ENCODE measurements at places on chromosomes 3 and 15.

GRCh38 chr3:149613988-149614387 lies 43.8 kb downstream of the WWTR1 start:
- DNase-seq = no peak

GRCh38 chr3:153614563-153614962 lies 452.5 kb downstream of the RAP2B start:
- DNase-seq = no peak

DNA sequence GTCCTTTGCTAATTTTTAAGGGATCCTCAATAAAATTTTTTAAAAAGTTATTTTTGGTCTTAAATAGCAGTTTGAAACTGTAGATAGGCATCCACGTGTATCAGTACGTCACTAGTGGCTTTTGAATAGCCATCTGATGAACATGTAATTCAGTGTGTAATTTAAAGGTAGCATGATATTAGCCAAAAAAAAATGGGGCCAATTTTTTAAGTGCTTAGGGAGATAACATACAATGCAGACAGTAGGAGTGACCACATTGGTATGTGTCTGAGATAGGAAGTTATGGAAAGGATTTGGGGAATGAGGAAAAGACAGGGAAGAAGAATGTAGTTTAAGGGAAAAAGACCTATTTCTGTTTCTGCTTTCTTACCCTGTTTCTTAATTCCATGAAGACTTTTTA lies 2.5 kb downstream of the AP4E1 start:
- no peak for DNase-seq

GRCh38 chr15:100033140-100033857 lies 300.1 kb upstream of the LYSMD4 start:
- no peak for DNase-seq

GRCh38 chr3:176490357-176490756 lies 706.9 kb downstream of the TBL1XR1 start:
- no peak for DNase-seq

DNA sequence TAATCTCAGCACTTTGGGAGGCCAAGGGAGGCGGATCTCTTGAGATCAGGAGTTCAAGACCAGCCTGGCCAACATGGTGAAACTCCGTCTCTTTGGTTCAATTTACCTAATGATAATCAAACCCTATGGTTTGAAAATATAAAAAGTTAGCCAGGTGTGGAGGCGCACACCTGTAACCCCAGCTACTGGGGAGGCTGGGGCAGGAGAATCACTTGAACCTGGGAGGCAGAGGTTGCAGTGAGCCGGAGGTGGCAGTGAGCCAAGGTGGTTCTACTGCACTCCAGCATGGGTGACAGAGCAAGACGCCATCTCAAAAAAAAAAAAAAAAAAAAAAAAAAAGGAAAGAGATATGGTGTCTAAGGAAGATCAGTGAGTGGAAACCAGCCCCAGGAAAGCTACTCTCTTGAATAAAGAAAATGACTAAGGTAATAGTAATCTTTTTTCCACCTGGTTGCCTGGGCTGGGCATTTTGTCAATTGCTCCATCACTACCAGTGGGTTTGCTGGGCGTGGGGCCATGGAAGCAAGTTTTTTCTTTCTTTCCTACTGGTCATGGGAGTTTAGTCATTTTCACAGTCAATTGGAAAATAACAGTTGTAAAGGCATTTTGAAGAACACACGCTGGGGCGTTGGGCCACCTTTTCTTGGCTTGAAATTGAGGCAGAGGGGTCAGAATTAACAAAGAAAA lies 387.6 kb upstream of the RGMA start:
- DNase-seq = no peak

DNA sequence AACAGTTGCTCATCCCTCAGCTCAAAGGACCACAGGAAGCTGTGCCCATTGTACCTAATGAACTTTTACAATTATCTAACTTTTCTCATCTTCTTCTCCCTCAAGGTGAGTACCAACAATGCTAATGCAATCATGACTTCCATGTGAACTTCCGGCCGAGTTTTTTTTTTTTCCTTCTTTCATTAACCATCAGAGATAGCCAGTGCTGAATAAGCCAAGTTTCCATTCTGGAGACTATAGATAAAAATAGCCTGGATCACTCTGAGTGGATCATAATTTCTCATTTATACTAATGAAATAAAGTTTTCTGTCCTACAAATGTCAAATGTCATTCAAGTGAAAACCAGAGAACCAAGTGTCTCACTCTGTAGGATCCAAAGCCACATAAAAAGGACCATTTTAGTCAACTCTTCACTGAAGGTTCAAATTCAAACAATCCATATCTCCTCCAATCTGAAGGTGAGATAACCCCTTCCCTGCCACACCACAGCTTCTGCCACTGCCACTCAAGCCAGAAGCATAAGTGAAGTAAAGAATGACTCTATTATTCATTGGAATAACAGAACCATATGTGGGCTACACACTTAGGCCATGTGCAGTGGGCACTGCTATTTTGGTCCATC lies 5.5 kb downstream of the SUMF1 start:
- DNase-seq = no peak

- DNase-seq = no peak
Measured at GRCh38 chr3:158097081-158097592, 9.1 kb downstream of the SHOX2 start.

DNA sequence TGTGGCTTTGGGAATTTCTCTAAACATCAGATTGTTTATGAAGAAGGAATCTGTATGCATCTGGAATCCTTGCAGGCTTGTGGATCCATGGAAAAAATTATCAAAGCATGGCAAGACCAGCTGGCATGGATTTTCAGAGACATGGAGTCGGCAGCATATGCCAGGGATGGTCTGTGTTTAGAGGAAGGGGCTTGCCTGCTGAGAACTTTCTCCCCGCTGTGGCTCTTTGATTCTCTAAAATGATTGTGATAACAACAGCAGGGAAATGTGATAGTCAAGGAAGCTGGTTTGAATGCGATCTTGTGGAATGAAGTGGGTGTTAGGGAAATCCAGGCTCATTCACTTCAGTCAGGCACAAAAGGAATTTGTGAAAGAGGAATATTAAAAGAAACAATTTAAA lies 245.7 kb upstream of the THRB start:
- no peak for DNase-seq

GRCh38 chr15:62588938-62589670 lies 424.0 kb upstream of the C2CD4B start:
- no peak for DNase-seq

DNA sequence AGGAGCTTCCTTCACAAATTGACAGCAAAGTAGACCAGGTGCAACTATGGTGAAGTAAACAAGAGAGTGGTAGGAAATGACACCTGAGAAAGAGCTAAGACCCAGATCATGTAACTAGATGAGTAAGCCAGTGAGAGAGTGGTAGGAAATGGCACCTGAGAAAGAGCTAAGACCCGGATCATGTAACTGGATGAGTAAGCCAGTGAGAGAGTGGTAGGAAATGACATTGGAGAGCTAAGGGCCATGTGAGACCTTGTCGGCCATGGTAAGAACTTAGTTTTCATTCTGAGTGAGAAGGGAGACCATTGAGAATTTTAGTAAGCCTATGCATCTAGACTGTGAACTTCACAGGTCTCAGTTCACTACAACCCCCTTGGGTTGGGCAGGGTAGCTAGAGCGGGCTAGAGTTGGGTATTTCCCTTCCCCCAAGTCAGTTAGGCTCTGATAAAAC lies 5.4 kb upstream of the SENP7 start:
- no peak for DNase-seq

- DNase-seq = no peak
Measured at GRCh38 chr3:177810162-177810623, 612.9 kb upstream of the TBL1XR1 start.

DNA sequence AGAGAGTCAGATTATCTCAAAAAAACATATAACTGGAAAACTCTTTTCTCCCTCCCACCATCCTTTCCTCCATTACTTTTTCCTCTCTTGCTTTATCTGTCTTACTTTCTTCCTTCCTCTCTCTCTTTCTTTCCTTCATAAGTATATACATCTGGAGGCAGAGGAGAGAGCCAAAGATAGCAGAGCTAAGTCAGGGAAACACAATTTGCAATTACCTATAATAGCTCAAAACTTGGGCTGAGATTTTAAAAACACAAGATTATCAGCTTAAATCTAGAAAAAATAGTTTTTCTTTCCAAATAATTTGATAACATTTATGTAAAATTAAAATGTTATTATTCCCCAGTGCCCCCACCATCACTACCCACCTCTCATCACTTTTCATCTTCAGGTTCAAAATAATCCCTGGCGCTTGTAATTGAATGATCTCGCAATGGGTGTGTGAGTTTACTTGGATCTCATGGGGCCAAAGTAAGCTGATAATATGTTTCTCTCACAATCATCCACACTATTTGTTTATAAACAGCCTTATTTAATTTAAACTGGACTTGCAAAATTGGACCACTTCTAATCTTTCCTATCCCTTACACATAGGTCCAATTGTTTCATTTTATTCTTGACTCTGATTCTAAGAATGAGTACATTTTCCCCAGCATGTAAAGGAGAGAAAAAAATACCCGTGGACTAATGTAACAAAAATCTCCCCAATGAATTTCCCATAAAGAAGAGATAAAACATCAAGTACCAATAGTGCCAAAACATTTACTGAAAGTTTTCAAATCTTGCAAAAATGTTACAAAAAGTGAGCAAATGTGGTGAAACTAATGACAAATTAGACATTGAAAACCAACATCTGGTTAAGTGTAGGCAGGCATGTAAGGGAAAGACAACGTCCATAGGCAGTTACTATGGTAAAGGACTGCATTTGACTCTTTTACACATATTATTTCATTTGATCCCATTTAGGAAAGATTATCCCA lies 236.9 kb downstream of the DTWD1 start:
- DNase-seq = no peak

- no peak for DNase-seq
Measured at GRCh38 chr15:80415358-80415670, 11.1 kb downstream of the ARNT2 start.

- peak; percentile 71 for DNase-seq
Measured at GRCh38 chr15:34084086-34084485, 17.6 kb downstream of the EMC7 start.

GRCh38 chr3:39222462-39222861 lies 30.1 kb upstream of the XIRP1 start:
- no peak for DNase-seq

DNA sequence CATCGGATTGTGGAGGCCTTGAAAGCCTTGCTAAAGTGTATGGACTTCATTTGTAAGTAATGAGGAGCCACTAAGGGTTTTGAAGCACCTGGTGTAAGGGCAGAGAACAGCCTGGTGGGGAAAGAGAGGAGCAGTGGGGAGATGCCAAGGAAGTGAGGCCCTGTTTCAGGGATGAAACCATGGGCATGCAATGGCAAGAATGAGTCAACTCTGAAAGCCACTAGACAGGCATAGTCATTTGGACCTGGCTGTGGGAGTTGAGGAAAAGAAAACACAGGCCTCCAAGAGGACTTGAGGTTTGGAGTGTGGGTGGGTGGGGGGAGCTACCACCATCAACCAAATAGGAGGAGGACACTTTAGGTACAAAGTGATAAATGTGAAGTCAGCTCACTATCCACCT lies 7.6 kb downstream of the XCR1 start:
- no peak for DNase-seq

DNA sequence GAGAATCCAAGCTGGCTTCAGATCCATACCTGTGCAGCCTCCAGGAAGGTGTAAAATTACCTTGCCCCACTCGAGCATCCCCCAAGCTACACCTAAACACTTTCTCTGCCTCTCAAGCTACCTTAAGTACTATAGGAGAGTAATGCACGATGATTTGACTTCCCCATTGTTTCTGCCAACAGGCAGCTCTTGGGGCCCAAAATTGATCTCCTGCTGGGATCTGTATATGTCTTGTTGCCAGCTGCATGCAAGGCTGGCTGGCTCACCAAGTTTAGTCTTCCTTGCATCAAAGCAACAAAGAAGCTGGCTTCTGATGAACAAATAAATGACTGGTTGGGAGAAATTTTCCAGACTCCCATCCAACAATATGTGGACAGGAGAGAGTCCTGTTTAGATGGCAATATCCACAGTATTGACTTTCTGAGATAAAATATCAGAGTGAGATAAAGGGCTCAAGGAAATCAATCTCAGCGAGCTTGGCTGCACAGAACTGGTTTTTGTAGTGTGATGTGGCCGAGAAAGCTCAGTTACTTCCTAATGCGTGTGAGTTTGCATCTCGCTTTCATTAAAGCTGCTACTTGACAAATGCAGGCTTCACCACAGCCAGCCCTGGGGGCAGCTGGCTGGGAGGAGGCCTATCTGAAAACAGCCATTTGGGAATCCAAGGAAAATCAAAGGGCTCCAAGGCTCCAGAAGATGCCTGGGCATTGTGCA lies 140.7 kb downstream of the MINAR1 start:
- no peak for DNase-seq

DNA sequence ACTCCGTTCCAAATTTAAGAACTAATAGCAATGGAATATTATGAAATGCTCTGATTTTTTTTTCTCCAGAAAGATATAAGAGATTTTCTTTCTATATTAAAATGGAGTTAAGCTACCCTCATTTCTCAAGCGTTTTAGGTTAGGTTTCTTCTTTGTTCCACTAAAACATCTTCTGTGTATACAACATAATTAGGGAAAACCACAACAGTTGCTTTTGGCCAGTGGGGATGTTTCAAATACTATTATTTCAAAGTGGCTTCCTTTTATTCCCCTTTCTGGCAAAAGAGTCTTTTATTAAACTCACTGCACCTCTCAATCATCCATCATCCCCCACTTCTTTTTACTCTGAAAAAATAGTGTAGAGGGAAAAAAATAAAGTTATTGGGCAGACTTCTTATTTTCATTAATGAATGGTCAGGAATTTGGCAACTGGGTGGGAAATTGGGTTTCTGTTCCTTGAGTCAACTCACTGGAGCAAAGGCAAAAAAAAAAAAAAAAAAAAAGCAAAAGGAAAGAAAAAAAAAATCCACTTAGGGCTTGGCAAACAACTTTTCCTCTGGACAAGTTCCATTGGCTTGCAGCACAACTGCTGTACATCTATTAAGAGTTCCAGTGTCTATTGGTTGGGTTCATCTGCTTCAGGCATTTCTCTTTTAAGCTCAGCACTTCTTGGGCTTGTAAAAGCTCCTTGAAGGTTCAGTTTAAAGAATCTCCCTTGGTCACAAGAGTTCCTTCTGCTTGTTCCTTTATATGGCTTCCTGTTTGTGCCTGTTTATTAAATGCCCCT lies 963.4 kb downstream of the ROBO1 start:
- DNase-seq = no peak

DNA sequence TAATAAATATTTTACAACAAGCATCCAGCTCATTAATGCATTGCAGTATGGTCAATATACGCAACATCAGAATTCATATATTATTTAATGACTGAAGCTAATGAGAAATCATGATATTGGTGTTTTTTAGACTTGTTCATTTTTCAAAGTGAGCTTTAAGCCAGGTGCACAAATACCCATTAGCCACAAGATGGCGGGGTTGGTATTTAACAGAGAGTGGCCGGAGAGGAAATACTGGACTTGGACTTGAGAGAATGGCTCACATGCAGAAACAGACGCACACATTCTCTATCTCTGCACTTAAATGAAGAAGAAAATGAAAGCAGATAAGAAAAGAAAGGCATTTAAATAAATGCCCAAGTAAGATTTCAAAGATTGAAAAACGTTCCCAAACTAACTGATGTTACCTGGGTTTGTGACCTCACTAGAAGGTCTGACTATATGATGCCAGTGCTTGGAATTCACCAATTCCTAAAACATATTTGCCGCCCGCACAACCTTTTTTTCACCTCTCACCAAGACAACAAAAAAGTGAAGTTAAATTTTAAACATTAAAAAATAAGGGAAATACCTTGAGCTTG lies 21.2 kb upstream of the CRBN start:
- DNase-seq = no peak
